ENCODE measurements at places on chromosomes 12 and 14. TPM values are rescaled to one million over a fixed set of nuclear protein-coding genes. Genes with fewer than 3 reads are reported as not detected.

The NUP37 gene
- total RNA-seq, result 62.3 TPM

The INSM2 gene
- not detected for total RNA-seq

The NUAK1 gene
- total RNA-seq, result 28.5 TPM

The TDRD9 gene
- total RNA-seq, result 2.5 TPM

The PPP1R36 gene
- total RNA-seq, result 0.28 TPM

The DENR gene
- total RNA-seq, result 29.9 TPM

The HVCN1 gene
- 1.5 TPM for total RNA-seq

The PRH2 gene
- total RNA-seq, result not detected

The LRRC10 gene
- total RNA-seq, result not detected

The RILPL2 gene
- total RNA-seq, result 4.2 TPM

The FAM181A gene
- total RNA-seq, result not detected

The WIF1 gene
- total RNA-seq, result not detected

The CIROP gene
- total RNA-seq, result not detected

The PROX2 gene
- total RNA-seq, result not detected

The GPR137C gene
- 0.58 TPM for total RNA-seq

The FAR2 gene
- 14.4 TPM for total RNA-seq

The VWF gene
- 4.4 TPM for total RNA-seq

The TMEM233 gene
- total RNA-seq, result 0.56 TPM

The BDKRB2 gene
- 11.0 TPM for total RNA-seq

The KNTC1 gene
- total RNA-seq, result 14.4 TPM

The FOXN4 gene
- not detected for total RNA-seq

The TAS2R8 gene
- total RNA-seq, result not detected

Data from regular cardiac myocyte (primary cell).